Foreskin keratinocyte (primary cell): ENCODE measurements at places on chromosomes 1 and 21. TPM values are rescaled to one million over a fixed set of nuclear protein-coding genes. Genes with fewer than 3 reads are reported as not detected.

- DNase-seq, result peak; percentile 41
Observed at GRCh38 chr1:231636157-231636556, 9.6 kb downstream of the DISC1 start.

The CFH gene
- polyA plus RNA-seq, result 0.18 and 0.77 TPM in 2 replicates

- no peak for DNase-seq
Observed at GRCh38 chr1:169129109-169129784, 22.8 kb downstream of the ATP1B1 start.

DNA sequence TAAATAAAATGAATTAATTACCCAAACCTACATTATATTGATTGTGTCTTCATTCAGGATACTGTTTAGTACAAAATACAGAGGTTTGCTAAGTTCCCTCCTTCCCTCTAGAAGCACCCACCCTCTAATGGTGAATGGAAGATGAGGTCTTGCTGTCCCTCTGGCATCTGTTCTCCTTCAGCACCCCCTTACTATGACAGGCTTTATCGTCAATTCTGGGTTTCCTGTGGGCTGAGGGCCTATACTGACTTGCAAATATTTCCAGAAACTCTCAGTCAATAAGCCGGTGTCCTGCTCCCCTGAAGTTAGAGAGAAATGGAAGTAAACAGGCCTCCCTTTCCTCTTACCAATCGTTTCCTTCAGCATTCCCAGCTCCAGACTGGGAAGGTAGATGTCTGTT lies 13.2 kb downstream of the LAX1 start:
- no peak for DNase-seq

DNA sequence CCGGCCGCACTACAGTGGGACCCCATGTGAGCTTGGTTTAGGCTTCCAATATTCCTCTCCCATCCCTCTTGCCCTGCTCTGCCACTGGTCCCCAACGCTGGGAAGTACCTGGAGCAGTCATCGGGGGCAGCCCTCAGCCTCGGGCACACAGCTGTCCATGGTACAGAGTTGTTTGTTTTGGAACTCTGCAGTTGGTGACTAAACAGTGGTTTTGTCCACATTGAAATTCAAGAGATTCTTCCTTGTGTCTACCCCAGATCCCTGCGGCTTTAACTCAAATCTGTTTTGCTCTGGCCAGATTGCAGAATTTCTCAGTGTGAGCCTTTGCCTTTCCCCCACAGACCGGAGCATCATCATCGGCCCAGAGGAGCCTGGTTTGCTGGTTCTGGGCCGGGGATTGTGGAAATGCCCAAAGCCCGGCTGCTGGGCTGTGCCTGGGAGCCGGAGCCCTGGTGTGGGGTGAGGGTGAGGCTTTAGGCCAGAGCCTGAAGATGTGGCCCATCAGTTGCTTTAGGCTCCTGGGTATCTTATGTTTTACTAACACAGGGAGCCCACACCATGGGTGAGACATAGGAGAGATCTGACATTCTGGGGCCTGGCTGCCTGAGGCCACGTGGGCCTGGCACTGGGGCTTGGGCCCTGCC lies 93.2 kb downstream of the ARHGEF10L start:
- no peak for DNase-seq

GRCh38 chr1:12338017-12338416 lies 108.2 kb downstream of the VPS13D start:
- DNase-seq, result no peak

- DNase-seq, result no peak
Observed at GRCh38 chr1:230818367-230818766, 50.0 kb downstream of the C1orf198 start.
